Hematopoietic multipotent progenitor cell (in vitro differentiated cells): ENCODE measurements at places on chromosomes 4 and X. TPM values are rescaled to one million over a fixed set of nuclear protein-coding genes. Genes with fewer than 3 reads are reported as not detected.
A peak's percentile ranks its signal among the peaks of the same experiment; 100 is the strongest.

GRCh38 chr4:16819652-16820051, 78.8 kb downstream of the LDB2 start:
- no peak for DNase-seq

The S100G gene
- not detected for total RNA-seq

The IL3RA gene
- total RNA-seq: 23.4 TPM

DNA sequence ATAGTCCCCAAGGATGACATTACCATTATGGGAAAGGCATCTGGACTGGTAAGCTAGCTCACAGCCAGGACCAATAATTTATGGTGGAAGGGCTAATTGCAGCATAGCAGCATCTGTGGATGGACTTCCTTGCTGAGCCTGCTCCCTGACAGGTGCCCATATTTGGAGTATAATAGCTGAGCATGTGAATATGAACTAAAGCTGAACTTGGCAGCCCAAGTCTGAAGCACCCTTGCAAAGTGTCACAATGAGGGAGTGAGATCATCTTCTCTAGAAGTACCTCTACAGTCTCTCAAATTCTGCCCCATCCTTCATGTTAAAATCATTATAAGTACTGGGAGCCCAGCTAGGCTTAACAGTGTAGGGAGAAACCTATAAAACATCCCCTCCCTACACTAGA, 128.2 kb upstream of the INPP4B start:
- DNase-seq: no peak

GRCh38 chr4:179692222-179692621, 2250.0 kb upstream of the AGA start:
- DNase-seq: no peak

DNA sequence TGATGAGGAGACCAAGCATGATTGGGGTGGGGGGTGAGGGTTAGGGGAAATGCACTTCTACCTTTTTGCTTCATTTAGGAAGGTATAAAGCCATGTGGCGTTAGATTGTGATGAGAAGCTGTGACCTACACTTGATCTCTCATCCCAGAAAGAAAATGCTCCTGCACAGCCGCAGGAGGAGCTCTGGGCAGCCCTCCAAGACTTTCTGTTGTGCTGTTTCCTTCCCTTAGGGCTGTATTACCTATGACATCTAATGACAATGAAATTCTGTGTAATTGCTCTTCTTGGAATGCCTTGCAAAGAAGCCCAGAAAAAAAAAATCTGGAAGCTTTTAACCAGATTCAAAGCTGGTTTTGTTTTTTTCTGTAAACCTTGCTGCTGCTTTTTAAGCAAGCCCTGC, 13.4 kb downstream of the PRPS2 start:
- no peak for DNase-seq

The POLN gene
- total RNA-seq: 0.81 TPM

The TBL1X gene
- 12.4 TPM for total RNA-seq

The PUDP gene
- total RNA-seq: 3.2 TPM

DNA sequence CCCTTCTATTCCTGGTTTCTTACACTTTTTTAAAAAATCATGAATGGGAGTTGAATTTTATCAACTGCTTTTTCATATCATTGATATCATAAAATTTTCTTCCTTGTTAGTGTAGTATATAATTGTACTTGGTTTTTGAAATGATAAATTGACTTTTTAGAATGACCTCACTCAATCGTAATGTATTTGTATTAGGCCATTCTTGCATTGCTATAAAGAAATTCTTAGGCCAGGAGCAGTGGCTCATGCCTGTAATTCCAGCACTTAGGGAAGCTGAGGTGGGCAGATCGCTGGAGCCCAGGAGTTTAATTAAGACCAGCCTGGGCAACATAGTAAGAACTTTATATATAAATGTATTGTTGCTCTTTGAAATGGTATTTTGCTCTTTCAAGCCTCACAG, 6.3 kb downstream of the EXOC1 start:
- DNase-seq: no peak

The LUZP4 gene
- total RNA-seq: not detected

- no peak for DNase-seq
Measured at GRCh38 chr4:12499693-12500092, 984.4 kb downstream of the RAB28 start.

GRCh38 chr4:70627620-70628019, 924 bp upstream of the ENAM start:
- no peak for DNase-seq

- no peak for DNase-seq
Measured at GRCh38 chrX:10875995-10876394, 235.1 kb upstream of the HCCS start.

DNA sequence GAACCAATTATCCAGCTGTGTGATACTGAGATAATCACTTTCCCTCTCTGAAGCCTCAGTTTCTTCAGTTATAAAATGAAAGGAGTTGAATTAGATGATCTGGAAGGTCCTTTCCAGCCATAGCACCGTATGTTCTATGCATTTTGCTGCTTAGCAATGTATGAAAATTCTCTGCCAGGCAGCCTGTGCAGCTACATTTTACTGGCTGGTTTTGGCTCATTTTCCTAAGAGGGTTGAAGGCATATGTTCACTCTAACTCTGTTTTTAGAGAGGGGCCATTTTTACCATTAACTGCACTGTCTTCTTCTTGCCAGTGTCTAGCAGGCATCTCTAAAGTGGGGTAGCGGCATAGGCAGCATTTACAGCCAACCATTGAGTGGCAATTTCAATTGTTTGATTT, 26.1 kb downstream of the TRPC5 start:
- DNase-seq: no peak

The FGF16 gene
- 4.0 TPM for total RNA-seq

- DNase-seq: peak; percentile 39
Measured at GRCh38 chrX:120560405-120560841, 339 bp downstream of the CUL4B start.
